ENCODE measurements at places on chromosomes 1 and 21.

- DNase-seq = peak; percentile 41
Observed at GRCh38 chr1:113375878-113376277, 14.4 kb upstream of the MAGI3 start.

- no peak for DNase-seq
Observed at GRCh38 chr1:230130172-230130944, 63.3 kb downstream of the GALNT2 start.

GRCh38 chr21:26972192-26972591 lies 5.3 kb upstream of the ADAMTS5 start:
- no peak for DNase-seq

DNA sequence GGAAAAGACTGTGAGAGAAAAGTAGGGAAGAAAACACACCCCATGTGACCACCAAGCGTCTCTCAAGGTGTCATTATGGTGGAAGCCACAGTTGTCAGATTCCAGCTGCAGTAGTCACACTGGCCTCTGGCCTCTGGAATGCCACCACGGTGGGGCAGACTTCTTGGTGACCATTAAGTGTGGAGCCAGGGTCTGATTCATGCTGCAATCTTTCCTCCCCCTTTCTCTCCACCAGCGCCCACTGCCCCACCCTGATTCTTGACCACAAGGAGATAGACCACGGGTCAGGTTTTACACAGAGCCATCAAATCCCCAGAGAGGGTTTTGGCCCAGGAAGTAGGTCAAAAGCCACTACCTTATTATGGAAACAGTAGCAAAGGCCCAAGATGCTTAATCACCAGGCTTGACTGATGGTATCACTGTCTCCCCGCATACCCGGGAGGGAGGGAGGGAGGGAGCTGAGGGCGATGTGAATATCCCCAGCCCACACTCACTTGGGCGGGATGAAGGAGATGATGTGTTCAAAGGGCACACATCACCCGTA lies 52.7 kb upstream of the GRHL3 start:
- DNase-seq = peak; percentile 82

- DNase-seq = no peak
Observed at GRCh38 chr1:186125511-186125910, 249.5 kb downstream of the TPR start.

DNA sequence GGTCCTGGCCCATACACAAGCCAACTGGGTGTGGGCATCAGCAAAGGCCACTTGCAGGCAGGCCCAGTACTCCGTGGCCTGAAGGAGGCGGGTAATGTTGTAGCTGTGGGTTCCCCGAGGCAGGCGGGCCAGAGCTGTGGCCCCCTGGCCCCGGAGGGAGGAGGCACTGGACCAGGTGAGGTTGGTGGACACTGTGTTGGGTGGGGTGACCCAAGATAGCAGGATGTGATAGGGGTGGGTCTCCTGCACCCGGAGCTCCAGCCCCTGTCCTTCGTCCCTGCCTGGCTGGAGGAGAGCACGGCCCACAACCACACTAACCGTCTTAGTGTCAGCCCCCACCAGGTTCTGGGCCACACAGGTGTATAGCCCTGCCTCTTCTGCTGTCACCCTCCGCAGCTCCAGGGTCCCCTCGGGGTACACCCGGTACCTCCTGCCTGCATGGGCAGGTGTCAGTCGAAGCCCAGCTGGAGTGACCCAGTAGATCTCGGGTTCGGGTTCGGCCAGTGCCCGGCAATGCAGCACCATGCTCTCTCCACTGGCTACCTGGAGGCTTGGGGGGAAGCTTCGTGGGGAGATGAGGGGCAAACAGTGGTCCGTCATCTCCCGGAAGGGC lies 67.3 kb downstream of the LRRN2 start:
- DNase-seq = no peak

DNA sequence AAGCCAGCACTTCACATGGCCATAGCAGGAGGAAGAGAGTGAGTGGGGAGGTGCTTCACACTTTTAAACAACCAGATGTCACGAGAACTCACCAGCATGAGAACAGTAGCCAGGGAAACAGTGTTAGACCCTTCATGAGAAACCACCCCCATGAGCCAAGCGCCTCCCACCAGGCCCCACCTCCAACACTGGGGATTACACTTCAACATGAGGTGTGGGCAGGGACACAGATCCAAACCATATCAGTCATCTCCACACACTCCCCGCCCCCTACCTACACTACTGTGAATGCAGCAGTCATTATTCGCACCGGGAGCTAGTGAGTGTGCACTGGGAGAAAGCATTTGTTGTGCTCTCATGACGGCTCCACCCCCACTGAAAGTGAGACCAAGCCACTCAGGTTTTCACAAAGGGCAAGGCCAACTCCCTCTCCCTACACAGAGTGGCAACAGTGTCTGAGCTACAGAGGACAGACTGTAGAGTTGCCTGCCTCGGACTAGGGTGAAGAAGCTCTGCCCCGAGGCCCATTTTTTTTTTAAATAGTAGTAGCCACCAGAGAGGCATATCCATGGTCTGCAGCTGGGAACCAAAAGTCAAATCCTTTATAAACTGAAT lies 125.6 kb downstream of the BARHL2 start:
- no peak for DNase-seq

DNA sequence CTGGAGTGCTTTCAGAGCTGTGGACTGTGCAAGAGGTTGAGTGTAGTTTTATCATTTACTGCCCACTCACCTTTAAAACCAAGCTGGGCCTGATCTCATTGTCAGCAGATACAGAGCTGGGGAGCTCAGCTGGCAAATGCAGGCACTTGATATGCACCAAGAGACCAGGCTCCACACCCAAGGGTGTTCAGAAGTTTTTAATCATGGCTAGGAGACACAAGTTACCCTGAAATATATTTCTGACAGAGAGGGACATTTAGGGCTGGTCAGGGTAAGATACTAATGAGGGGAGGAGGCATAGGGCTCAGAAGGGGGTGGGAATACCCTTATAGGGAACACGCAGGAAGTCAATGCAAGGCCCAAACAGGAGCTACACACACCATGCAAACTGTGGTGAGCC lies 153.7 kb downstream of the ELAVL4 start:
- no peak for DNase-seq

DNA sequence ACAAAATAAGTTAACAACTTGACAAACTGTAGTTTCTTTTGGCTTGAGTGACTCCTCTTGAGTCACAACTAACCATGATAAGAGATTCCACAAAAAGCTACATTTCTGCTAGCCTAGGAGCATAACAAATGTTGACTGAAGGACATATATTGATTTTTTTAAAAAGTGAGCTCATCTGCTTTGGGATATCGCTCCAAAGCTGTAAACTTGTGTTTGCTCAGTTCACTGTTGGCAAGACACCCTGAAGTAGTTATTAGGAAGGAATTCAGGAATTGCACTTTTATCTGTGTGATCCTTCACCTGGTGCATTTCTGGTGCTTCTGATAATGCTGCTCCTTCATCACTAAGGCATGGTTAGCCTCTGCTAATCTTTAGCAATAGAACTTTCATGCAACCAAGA lies 23.7 kb downstream of the RWDD3 start:
- DNase-seq = peak; percentile 54

DNA sequence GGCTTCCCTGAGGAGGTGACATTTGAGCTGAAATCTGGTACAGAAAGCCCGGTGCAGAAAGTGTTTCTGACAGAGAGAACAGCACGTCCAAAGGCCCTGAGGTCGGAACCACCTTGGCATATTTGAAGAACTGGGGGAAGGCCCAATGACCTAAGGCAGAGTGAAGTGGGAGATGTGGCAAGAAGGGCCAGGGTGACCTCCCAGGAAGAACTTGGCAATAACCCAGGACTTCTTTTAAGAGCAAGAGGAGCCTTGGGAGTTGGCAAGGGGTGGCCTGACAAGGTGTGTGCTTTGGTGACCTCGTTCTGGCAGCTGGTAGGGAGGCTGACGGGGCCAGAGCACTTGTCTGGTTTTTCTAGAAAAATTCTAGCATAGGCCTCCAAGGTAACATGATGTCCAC lies 23.4 kb downstream of the TTC39A start:
- DNase-seq = no peak

DNA sequence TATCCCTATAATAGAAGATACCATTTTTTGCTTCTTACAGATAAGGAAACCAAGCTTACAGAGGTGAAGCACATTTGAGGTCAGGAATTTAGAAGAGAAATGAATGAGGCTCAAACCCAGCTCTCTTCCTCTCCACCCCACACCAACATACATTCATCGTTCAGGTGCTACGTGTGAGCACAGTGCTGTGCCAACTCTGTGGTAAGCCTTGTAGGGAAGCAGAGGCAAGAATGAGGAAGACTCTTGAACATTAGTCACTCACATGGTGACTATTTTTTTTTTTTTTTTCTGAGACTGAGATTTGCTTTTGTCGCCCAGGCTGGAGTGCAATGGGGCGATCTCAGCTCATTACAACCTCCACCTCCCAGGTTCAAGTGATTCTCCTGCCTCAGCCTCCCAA lies 314.0 kb downstream of the NTNG1 start:
- no peak for DNase-seq

- no peak for DNase-seq
Observed at GRCh38 chr1:232890340-232890943, 60.0 kb upstream of the NTPCR start.

DNA sequence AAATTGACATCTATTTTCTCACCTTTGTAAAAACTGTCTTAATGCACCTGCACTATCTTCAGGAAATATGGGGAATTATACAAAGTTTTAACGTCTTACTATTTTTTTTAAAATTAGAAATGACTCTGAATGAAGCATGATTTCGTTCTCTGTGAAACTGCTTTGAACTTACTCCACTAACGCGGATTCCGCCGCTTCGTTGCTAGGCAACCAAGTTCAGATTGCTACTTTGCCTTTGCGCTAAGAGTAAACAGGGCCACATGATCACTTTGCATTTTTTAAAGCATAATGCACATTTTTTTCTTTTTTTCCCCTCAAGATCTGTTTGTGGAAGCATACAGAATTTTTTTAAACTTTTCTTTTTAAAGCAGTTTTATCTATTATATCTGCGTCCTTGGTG lies 690.5 kb downstream of the BRINP3 start:
- no peak for DNase-seq

GRCh38 chr1:24216276-24217074 lies 29.4 kb upstream of the IFNLR1 start:
- no peak for DNase-seq

DNA sequence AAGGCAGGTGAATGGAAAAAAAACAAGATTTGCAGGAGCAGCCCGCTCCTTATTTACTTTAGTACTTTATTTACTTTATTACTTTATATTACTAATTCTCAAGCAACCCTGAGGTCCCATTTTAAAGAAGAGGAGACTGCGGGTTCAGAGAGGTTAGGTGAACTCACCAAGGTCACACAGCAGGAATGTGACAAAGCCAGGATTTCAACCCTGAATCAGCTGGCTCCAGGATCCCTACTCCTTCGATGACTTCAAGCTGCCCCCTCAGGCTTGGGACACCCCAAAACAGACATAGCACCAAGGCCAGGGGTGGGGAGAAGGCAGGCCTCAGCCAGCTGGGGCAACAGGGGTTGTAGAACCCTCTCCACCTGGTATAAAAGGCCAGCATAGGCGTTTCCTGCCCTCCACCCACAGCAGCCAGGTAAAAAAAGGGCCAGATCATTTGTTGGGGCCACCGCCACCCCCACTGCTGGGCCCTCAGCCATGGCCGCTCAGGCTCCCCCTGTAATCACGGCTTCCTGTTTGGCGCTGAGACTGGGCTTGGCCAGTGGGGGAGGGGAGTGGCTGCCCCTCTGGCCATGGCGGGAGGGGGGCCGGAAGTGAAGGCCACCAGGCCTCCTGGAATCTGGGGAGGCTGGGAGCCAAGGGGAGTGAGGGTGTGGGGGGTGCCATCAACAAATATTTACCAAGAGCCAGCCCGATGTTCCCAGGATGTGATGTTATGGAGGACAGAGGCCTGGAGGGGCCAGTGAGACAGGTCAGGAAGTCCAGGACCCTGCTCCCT lies 6.6 kb downstream of the SDC3 start:
- DNase-seq = no peak

GRCh38 chr1:109770331-109771095 lies 6.8 kb upstream of the EPS8L3 start:
- no peak for DNase-seq

- no peak for DNase-seq
Observed at GRCh38 chr1:157409927-157410326, 142.4 kb downstream of the FCRL5 start.

GRCh38 chr1:4175566-4176405 lies 275.7 kb upstream of the C1orf174 start:
- no peak for DNase-seq

DNA sequence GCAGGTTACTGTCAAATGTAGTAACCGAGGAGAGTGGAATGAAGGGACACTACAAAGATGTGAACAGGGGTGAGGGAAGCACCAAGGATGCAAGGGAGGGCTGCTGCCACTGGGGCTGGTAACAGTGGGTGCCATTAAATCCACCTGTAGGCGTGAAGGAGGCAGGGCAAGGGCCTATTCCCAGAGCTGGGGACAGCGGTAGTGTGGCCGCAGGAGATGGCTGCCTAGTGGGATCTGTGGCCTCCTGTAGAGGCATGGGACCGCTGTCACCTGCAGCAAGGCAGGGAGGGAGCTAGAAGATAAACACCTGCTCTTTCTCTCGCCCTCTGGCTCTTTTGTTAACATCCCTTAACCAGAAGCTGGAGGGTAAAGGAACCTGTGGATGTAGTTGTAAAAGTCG lies 80.5 kb upstream of the CNIH3 start:
- no peak for DNase-seq

DNA sequence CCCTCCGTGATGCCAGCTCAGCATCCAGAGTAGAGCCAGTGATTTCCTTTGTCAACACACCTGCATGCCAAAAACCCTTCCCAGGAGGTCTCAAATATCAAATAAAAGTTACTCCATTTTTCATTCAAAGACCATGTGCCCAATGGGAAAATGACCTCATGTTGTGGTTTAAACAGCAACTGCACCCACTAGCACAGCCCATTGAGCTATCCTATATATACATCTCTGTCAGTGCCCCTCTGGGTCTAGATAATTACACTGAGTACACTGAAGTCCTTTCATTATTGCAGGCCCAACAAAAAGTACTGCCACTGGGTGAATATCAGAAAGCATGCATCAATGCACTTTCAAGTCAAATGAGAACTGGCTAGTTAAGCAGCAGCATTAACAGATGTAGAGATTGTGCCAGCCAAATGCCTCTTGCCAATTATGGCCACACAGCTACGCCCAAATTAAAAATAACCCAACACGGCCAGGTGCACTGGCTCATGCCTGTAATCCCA lies 117.7 kb downstream of the SLC45A1 start:
- no peak for DNase-seq

GRCh38 chr1:68228851-68229250 lies 3.5 kb downstream of the WLS start:
- DNase-seq = peak; percentile 74

GRCh38 chr1:177914603-177915002 lies 55.3 kb downstream of the SEC16B start:
- no peak for DNase-seq

GRCh38 chr1:65509912-65510680 lies 89.6 kb downstream of the LEPR start:
- DNase-seq = peak; percentile 70

GRCh38 chr1:25704267-25704691 lies 87.7 kb downstream of the MAN1C1 start:
- no peak for DNase-seq
